Liver (tissue), 10 donors: ENCODE measurements at places on chromosomes 4 and X. TPM values are rescaled to one million over a fixed set of nuclear protein-coding genes. Genes with fewer than 3 reads are reported as not detected.

ARMCX1 gene
- 1.8 TPM for polyA plus RNA-seq

QDPR gene
- 114 TPM for polyA plus RNA-seq

MAGEA10 gene
- not detected for polyA plus RNA-seq

APLN gene
- 0.33 TPM for polyA plus RNA-seq

AVPR2 gene
- 0.05 TPM for polyA plus RNA-seq

MTTP gene
- 71.0 TPM for polyA plus RNA-seq

LONRF3 gene
- 2.0 TPM for polyA plus RNA-seq

CXCL1 gene
- polyA plus RNA-seq: 2.8 TPM

CLCN4 gene
- polyA plus RNA-seq: 1.5 TPM

SNCA gene
- polyA plus RNA-seq: 0.44 TPM

ENPP6 gene
- not detected for polyA plus RNA-seq

DNA sequence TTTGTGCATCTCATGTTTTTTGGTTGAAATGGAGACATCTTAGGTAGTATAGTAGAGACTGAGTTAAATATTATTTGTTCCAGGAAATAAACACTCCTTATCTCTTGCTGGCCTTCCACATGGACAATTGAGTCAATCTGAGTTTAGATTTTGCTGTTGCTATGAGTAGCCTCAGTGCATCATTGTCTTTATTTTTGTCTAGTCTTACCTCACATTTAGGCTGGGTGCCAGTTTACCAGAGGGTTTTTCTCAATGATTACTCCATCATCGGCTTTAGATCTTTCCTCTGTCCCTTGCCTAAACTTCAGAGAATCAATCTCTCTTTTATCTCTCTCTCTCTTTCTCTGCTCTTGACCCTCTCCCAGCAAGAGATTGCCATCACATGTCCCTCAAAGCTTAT lies 73.6 kb downstream of the GABRB1 start:
- DNase-seq: no peak

GRCh38 chr4:55359397-55359916 lies 13.4 kb downstream of the SRD5A3 start:
- DNase-seq: no peak

GRCh38 chr4:144687466-144687865 lies 41.5 kb downstream of the HHIP start:
- no peak for DNase-seq

DNA sequence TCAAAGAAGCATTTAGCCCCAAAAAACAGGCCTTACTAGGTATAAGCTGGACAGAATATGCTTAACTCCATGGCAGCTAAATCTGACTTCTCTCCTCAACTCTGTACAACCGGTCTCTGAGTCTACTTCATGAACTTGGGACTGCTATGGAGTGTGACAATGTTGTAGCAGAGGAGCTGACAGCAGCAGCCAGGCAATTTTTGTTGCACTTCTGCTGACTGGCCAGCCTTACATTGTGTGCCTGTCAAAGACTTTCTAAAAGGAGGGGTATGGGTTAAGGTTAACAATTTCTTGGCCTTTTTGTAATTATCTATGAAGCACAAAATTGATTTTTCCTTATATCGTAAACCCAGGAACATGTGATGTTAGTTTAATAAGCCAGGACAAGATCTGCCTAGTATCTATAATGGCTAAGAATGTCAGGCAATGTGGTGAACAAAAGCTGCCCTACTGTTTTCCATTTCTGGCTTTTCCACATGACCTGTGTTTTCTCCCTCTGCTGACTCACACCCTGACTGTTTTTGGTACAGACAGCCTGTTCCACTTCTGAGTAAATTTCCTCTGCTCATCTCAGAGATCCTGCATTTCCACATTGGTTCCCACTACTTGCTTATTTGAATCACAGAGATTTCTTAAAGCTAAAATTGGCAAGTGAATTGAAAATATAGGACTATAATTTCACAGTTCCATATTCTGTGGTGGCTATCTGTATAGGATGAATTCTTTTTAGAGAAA lies 9.3 kb downstream of the NOX1 start:
- no peak for DNase-seq

GRCh38 chrX:71128915-71129765 lies 10.7 kb downstream of the MED12 start:
- DNase-seq: peak; percentile 83

DNA sequence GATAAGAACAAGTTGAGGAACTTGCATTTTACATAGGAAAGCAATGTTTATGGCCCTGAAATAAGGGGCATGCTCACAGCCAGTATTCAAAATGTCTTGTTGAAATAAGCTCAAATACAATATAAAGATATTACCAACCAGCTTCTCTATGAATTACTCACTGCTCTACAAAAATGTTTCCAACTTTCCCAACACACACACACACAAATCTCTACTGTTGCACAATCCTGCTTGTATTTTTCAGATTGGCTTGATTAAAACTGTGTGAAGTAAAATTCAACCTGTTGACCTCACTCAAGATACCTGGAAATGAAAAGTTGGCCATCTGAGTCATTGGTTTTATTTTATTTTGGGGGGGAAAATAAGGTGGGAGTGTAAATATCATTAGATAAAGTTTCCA lies 128.6 kb downstream of the CHIC2 start:
- no peak for DNase-seq

GRCh38 chr4:123930996-123931395 lies 534.4 kb downstream of the SPRY1 start:
- DNase-seq: no peak

- DNase-seq: no peak
Measured at GRCh38 chr4:3679071-3679825, 86.9 kb upstream of the ADRA2C start.

- DNase-seq: no peak
Measured at GRCh38 chr4:28436191-28437080, 1575.8 kb downstream of the STIM2 start.

- no peak for DNase-seq
Measured at GRCh38 chr4:112141366-112142138, 3.7 kb upstream of the FAM241A start.

DNA sequence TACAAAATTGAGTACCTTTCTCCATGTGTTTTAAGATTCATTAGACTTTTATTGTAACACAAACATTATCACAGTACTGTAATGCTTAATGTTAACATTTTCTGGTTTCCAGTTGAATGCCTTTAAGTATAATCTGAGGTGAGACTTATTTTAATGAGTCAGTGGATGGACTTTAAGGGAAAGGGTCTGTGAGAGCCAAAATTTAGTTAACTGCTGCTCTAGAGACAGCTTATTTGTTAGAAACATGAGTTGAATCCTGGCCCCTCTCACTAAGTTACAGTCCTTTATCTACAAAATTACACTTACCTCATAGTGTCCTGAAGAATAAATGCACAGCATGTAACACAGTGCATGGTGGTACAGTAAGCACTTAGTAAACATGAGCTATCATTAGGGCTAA lies 66.0 kb downstream of the PGRMC2 start:
- no peak for DNase-seq

DNA sequence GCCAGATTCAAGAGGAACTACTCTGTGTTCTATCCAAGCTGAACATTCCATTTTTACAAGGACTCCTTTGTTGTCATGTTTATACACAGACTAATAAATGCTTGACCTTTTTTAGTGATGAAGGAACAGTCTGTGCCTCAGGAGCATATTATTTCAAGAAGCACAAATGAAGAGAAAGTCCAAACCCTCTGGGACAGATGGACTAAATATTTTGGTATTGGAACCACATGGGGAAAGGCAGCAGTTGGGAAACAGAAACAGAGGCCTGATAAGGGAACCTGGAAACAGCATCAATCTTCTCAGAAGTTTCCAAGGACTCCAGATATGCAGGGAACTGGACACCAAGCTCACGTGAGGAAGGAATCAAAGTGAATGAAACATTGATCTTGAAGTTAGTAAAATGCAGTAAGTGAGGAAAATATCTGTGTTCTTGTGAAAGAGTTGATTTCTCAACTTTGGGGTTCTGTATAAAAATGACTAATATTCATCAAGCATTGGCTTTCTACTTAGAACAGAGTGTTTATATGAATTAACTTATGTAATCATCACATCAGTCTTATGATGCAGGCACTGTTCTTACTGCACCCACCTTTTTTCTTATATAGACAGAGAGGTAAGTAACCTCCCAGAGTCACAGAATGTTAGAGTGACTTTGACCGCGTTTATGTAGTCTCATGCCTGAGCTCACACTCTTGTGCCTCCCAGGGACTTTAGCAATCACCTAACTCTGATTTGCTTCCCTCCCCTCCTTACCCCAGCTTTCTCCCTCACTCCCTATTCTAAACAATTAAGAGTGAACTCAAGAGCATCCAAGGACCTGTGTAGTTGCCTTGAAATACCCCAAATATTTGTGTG lies 148.9 kb upstream of the JADE1 start:
- no peak for DNase-seq
